ENCODE measurements at places on chromosomes 7 and 10.

GRCh38 chr10:72274213-72274729 is 547 bp downstream of the DDIT4 start:
- DNase-seq, result no peak

DNA sequence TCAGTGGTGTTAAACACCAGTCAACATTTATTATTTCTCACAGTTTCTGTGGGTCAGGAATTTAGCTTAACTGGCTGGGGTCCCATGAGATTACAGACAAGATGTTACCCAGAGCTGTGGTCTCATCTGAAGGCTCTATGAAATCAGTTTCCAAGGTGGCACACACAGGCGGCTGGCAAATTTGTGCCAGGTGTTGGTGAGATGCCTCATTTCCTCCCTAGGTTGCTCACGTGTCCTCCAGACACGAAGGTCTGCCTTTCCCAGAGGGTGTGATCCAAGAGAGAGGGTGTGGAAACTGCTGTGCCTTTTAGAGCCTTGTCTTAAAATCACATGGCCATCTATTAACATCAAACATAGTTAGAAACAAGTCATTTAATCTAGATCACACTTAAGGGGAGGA is 209.0 kb downstream of the JCAD start:
- DNase-seq, result peak; percentile 20

DNA sequence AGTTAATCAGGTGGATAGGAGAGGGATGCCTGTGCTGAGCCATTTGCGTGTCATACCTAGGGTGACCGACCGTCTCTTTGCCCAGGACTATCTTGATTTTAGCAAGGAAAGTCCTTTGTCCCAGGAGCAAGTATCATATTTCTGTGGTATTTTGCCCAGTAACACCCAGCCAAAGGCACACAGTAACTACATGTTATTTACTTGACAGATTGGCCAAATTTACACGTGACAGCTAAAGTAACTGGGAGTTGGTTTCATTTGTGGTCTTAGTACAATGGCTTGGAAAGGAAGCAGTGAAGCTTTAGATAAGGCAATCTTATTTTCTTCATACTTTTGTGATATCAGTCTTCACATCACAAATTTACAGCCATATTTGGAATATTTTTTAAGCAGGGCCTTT is 142.1 kb downstream of the JCAD start:
- DNase-seq, result peak; percentile 93

DNA sequence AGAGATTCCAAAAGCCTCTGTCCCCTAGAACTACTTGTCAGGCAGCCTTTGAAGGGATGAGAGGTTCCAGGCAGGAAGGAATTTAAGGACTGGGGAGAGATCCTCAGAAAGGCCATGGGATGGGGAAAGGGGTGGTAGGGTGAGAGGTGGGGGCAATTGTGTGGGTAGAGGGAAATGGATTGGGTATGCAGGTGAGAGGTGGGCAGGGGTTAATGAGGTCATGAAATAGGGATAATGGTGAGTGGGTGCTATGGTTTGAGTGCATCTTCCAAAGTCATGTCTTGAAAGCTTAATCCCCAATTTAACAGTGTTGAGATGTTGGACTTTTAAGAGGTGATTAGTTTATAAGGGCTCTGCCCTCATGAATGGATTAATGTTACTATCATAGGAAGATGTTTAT is 383.5 kb downstream of the PLXNA4 start:
- DNase-seq, result no peak

- no peak for DNase-seq
Measured at GRCh38 chr10:103610083-103610472, 116.6 kb downstream of the NEURL1 start.

DNA sequence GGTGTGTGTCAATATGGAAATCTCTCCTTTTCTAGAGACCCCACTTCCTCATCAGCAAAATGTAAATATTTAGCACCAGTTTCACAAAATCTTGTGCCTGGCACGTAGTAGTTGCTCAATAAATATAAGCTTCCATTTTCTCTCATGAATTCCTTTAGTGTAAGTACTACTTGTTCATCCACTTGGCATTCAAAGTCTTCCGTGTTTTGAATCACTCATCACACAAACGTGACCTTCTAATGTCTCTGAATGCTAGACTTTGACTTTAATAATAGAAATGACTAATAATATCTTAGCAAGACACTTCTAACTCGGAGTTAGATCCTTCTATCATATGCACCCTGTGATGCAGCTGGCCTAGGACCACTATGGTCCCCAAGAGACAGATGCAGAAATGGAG is 168.7 kb upstream of the ZNF32 start:
- no peak for DNase-seq

DNA sequence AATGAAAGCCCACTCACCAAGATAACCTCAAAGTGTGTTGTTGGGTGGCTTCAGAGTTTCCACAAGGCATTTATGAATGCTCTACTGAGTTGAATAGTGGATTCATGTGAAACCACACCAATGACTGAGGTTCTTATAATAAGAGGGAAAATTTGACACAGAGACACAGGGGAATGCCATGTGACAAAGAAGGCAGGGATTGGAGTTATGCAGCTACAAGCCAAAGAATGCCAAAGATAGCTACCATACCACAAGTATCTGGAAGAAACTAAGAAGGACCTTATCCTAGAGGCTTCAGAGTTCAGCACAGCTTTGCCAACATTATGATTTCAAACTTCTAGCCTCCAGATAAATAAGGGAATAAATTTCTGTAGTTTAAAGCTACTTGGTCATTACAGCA is 68.0 kb upstream of the PCDH15 start:
- DNase-seq, result no peak

- no peak for DNase-seq
Measured at GRCh38 chr10:128386816-128387604, 260.8 kb upstream of the MKI67 start.

DNA sequence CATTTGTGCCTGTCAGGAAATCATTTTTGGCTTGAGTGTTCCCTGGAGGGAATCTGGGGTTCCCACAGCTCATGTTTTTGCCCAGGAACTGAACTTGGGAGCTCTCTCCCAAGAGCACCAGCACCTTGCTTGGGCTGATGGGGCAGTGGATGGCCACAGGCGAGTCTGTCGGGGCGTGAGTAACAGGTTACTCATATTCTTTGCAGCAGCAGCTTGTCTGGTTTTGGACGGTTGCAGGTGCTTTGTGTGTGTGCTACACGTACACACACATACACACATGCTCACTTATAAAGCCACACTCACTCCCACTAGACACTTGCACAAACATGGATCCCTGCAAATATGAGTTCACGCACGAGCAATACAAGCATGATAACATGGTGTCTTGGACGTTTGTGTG is 2.9 kb upstream of the PALD1 start:
- DNase-seq, result no peak

- DNase-seq, result no peak
Measured at GRCh38 chr10:6236349-6237198, 33.8 kb downstream of the PFKFB3 start.

- DNase-seq, result peak; percentile 37
Measured at GRCh38 chr10:91420868-91421267, 10.7 kb downstream of the HECTD2 start.

DNA sequence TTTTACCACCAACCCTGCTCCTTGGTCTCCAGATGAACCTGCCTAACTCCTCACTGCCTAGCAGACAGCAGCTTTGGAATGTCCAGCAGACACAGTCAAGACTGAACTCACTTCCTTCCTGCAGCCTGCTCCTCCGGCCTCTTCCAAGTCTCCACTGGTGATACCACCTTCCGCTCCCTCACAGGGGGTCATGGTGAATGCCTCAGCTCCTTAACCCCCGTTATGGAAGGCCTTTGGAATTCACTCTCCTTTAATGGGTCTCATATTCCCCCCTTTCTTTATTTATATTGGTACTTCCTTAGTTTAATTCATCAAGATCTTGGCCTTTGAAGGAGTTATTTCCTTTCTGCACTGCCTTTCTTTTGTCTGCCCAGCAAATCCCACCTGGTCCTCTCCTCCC is 44.9 kb upstream of the ZNF32 start:
- no peak for DNase-seq

DNA sequence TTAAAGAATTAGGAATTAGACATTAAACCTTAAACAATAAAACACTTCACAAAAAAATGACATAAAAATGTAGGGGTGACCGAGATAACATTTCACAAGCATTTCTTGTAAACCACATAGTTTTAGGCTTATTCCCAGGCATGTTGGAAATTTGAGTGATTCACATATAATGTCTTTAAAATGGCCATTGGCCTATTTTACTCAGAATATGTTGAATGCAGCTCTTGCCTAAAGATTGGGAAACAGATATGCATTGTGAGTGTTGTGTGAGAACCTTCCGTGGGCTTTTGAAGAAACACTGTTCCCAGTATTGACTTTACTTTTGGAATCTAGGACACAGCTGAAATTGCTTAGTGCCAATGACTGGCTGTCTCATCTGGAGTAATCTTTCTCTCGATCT is 79.6 kb downstream of the ARL5B start:
- DNase-seq, result no peak

DNA sequence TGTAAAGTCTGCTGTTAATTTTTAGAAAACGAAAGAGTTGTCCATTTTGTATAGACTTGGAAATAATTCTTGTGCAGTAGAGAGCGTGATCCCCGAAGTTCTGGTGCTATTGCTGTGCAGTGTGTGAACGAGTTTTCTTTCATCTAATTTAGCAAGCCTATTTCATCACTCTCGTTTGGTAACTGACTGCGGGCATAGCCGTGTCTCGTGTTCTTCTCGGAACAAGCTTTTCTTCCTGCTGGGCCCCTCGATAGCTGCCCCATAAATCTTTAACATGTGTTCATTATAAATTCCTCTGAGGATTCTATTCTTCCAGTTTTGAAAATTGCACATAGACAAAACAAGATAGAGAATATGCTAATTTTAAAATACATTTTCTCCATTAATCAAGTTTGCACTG is 622.0 kb upstream of the PFKP start:
- no peak for DNase-seq

- peak; percentile 61 for DNase-seq
Measured at GRCh38 chr7:75756991-75757676, 14.9 kb downstream of the CCL26 start.

GRCh38 chr10:68560186-68560942 is at the start of gene TET1:
TET1 (plus strand) TSS chr10:68560337; CDS start chr10:68572339, 12,002 bp downstream.
- DNase-seq, result no peak

- peak; percentile 32 for DNase-seq
Measured at GRCh38 chr10:100670828-100671479, 74.4 kb upstream of the PAX2 start.

GRCh38 chr7:9625953-9626352 is 1192.5 kb downstream of the NXPH1 start:
- no peak for DNase-seq

DNA sequence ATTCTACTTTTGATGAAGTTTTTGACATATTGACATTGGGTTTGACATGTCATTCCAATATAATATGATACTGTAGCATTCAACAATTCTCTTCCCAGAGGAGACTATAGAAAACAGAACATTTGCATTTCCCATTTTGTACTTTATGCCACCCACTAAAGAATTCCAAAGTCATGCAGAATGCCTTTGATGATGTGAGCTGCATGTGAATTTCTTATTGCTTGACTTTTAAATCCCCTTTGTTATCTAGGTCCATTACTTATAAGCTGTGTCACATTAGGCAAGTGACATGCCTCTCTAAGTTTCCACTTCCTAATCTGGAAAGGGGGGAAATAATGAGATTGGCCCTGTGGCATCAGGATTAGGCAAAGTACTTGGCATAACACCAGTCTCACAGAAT is 436.7 kb downstream of the AUTS2 start:
- no peak for DNase-seq

Data from common myeloid progenitor, CD34-positive (primary cell).